ENCODE measurements at places on chromosomes 5 and 9.

- no peak for DNase-seq
Observed at GRCh38 chr5:138972836-138973235, 97.7 kb upstream of the LRRTM2 start.

- no peak for DNase-seq
Observed at GRCh38 chr5:43117092-43117491, 3.6 kb upstream of the ZNF131 start.

GRCh38 chr5:140855772-140856674 is at the start of gene PCDHA10:
PCDHA10 (plus strand) TSS chr5:140855897; CDS start chr5:140856049, 152 bp downstream.
- DNase-seq = no peak

- peak; percentile 49 for DNase-seq
Observed at GRCh38 chr9:77011973-77012821, 7.3 kb upstream of the FOXB2 start.

- DNase-seq = no peak
Observed at GRCh38 chr5:168047043-168047668, 244.3 kb upstream of the WWC1 start.

DNA sequence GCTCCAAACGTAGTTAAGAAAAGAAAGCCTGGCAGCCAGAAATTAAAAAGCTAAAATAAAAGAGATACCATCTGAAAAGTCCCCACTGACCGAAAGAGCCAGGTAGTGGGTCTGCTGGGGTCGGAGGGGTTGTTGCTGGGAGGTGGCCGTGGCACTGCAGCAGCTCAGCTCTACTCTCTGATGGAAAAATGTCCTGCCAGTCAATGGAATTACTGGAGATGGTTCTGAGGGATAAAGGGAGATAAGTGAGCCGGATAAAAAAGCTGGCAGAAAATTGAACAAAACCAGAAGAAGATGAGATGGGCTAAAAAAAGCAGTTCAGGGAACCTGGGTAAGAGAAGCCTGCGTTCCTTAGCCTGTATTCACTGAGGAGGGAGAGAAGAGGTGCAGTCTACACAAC is 202.8 kb downstream of the SREK1 start:
- DNase-seq = no peak

DNA sequence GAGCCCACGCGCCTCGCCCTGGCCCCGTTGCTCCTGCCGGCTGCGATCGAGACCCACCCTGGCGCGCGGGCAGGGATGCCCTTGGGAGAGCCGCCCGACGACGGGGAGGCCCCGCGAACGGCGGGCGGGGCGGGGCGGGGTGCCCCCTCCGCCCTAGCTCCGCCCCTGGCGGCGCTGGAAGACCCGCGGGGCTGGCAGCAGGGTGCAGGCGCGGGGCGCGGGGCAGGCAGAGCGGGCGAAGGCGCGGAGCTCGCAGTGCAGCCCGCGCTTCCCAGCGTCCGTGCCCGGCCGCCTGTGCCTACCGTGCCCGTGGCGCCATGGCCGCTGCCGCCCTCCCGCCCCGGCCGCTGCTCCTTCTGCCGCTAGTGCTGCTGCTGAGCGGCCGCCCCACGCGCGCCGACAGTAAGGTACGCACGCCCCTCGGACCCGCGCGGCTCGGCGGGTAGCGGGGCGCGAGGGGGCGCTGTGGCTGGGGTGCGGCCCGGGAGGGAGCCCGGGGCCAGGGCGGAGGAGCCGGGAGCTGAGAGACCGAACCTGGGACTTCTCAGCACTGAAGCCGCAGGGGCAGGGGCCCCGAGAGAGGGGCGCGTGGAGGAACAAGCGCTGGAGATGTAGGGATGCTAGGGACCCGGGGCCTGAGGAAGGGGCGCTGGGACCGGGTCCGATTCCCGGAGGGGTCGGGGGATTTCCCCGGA is at the start of gene OLFML2A:
OLFML2A (plus strand) TSS at position 180 of the 695 bp plus-strand sequence; CDS start at position 318, 138 bp downstream.
- DNase-seq = no peak

DNA sequence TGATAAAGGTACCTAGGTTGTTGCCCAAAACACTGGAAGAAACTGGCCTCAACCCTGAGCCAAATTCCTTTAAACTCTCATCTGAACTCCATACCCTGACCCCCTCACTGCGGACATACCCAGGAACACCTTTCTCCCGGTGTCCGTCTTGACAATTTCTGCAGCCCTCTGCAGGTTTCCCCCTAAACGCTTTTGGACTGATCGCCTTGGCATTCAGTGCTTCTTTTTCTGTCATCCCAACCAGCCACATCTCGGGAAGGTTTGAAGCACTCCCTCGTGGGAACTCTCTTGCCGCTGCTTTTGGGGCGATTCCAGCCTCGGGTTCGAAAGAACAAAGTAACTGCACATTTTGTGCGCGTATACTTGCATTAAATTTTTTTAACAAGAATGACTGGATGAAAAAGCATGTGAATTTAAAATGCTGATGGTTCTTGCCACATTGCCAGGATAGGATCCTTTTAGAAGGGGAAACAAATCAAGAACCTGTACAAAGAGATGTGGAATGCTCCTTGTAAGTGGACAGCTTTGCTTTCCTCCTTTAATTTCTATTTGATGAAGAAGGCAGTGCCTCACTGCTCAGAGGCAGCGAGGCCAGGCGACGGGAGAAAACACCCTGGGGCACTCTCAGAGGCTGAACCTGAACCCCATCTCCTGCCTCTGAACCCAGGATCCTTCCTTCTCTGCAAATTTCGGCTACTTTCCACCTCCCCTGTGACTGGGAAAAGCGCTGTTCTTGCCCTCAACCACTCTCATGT is 615 bp downstream of the PSMD5 start:
- DNase-seq = no peak

- DNase-seq = no peak
Observed at GRCh38 chr5:32115985-32116384, 58.1 kb downstream of the GOLPH3 start.

- DNase-seq = no peak
Observed at GRCh38 chr9:16672501-16672900, 198.0 kb downstream of the BNC2 start.

DNA sequence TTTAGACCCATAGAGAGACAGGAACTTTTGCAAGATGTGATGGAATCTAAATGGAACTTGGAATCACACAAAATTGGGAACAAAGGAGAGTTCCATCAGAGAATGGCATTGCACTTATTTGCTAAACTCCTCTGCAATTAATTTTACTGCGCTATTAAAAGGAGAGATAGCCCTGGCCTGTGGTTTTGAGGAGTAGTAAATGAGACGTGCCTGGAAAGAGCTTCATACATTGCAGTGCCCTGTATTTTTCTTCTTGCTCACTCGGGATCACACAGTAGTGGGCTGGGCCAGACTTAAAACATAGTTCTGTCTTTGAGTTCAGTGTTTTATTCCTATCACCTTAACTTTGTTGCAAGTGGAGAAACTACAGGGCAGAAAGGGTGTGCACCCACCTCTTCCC is 94.4 kb upstream of the SLC27A6 start:
- DNase-seq = no peak

DNA sequence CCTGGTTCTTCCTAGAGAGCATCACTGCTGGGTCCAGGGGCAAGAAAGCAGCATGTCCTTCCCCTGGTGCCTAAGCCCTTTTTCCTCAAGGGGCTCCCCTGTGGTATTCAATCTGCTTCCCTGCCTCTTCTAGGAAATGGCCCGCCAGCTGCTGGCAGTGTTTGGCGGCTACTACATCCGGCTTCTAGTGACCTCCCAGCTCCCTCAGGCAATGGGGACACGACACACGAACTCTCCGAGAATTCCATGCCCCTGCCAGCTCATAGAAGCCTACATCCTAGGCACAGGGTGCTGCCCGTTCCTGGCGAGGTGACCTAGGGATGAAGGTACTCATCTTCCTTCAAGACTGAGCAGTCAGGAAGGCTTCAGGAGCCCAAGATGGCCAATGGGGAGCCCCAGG is 14.6 kb downstream of the TEX53 start:
- no peak for DNase-seq

- no peak for DNase-seq
Observed at GRCh38 chr5:102561894-102562760, 63.3 kb upstream of the SLCO6A1 start.

- DNase-seq = peak; percentile 56
Observed at GRCh38 chr5:122183098-122183787, 53.9 kb downstream of the ZNF474 start.

DNA sequence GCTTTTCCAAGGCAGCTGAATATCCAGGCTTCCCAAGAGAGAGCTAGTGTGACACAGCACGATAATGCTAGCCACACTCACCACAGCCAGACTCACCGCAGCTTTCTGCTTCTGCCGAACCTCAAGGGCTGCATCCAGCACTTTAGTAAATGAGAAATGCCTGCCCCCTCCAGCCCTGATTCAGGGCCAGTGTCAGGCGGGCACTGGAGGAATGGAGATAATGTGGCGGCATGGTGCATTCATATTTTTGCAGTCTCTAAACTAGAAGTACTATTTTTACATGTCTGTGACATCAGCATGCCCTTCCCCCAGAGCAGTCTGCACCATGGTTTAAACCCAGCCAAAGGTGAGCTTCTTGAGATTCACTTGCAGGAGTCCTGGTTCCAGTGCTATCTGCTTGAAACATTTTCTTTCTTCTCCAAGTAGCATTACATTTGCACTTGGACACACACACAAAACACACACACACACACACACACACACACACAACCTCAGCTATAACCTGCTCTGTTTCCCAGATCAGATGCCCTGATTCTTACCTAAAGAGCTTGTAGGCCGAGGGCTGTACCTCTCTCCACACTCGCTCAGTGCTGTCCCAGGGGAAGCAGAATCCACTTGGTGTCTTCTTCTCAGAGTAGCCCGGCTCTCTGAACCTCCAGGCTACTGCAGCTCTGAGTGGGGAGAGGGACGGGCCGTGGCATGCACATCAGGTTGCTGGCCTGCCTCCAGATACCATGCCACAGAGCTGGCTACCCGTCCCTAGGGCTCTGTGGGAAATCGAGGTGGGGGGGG is at the start of gene FGF1:
FGF1 (minus strand) TSS at position 673 of the 792 bp plus-strand sequence. CDS start 71,963 bp downstream, outside the sequence.
- DNase-seq = no peak

DNA sequence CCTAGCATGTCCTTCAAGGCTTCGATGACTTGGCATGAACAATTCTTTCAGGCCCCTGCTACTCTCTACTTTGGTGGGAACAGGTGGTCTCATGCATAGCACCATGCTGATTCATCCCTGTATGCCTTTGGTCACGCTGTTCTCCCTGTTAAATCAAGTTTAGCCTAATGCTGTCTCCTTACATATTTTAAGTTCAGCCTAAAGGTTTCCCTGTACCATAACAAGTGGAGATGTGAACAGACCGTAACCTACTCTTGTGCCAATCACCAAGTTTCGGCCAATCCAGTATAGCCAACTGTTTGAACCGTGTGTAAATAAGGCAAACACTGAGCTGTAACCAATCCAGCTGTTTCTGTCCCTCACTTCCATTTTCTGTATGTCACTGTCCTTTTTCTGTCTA is 8.0 kb downstream of the GAS1 start:
- no peak for DNase-seq

- no peak for DNase-seq
Observed at GRCh38 chr5:62143268-62144229, 162.5 kb upstream of the KIF2A start.

DNA sequence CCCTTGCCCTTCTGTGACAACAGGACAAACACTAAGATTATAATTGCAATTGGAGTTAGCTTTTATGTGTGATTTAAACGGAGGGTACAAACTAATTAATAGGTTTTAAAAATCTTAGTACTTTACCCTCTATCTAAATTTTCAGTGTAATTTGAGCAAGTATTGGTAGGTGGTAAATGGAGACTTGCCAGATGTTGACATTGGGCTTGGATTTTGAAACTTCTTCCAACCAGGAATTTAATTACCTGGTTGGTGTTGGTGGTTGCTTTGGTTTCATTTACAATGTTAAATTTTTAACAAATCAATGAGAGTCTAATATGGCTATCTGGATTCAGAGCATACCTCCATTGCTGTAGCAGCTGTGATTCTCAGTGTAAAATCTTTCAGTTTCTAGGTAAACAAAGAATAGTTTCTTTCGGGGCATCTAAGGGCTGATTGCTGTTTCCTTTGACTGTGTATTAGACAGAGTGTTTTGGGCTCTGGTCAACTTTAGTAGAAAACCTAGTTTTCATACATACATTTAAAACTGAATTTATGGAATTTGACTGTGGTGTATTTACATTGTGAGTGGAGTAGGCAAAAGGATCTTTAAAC is 1.9 kb downstream of the DAPK1 start:
- no peak for DNase-seq

DNA sequence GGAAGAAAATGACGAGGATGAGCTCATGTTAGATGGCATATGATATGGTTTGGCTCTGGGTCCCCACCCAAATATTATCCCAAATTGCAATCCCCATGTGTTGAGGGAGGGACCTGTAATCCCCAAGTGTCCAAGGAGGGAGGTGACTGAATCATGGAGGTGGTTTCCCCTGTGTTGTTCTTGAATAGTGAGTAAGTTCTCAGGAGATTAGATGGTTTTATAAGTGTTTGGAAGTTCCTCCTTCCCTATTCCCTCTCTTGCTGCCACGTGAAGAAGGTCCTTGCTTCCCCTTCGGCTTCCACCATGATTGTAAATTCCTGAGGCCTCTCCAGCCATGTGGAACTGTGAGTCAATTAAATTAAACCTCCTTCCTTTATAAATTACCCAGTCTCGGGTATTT is 10.1 kb downstream of the EDIL3 start:
- no peak for DNase-seq

DNA sequence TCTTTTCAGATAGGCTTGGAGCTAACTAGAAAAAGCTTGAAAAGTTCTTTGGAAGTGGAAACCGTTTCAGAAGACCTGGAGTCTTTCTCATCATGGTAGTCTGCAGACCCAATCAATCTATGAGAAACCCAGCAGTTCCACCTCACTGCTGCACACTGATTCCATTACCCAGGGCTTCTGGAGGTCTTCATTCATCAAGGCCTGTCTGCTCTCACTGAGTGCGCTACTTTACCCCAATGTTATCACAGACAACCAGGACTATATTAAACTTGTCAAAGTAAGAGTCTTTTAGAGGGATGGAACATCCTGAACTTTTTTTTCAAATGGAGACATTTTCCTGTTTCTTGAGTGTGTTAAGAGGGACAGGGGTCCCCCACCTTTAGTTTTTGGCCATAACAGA is 93.1 kb downstream of the BOD1 start:
- no peak for DNase-seq

GRCh38 chr5:174751154-174752000 is 27.0 kb downstream of the MSX2 start:
- DNase-seq = no peak
